ENCODE measurements at places on chromosomes 2 and 18. TPM values are rescaled to one million over a fixed set of nuclear protein-coding genes. Genes with fewer than 3 reads are reported as not detected.

Gene NEB
- under 0.01 TPM for total RNA-seq

Gene ARHGAP25
- 0.36 TPM for total RNA-seq

Gene EPAS1
- 40.7 TPM for total RNA-seq

GRCh38 chr18:46278481-46279465 lies 174.6 kb downstream of the HAUS1 start:
- peak; percentile 74 for DNase-seq

DNA sequence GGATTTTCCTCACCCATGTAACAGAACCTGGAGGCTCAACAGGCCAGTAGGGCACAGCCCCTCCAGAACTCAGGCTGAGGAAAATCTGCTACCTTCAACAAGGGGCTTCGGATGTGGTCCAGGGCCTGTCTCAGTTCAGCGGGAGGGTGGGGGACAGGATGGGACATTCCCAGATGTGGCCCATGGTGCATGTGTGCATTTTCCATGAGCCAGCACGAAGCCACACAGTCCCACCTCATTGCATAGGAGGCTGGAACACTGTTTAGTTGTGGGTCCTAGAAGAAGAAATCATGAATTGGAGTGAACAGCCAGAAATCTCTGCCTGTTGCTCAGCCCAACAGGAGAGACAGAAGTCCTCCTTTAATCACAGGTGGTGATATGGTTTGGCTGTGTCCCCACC lies 469.6 kb upstream of the MYT1L start:
- DNase-seq = no peak

Gene RRM2
- 53.6 TPM for total RNA-seq
